ENCODE measurements at places on chromosomes 2 and 18. TPM values are rescaled to one million over a fixed set of nuclear protein-coding genes. Genes with fewer than 3 reads are reported as not detected.

- DNase-seq, result peak; percentile 21
Measured at GRCh38 chr2:57444752-57445430, 601.7 kb upstream of the VRK2 start.

- no peak for DNase-seq
Measured at GRCh38 chr2:219448099-219448775, 13.6 kb downstream of the SPEG start.

GRCh38 chr2:55907686-55908085 is 15.9 kb downstream of the EFEMP1 start:
- DNase-seq, result no peak

GRCh38 chr2:19360966-19361321 is 2.5 kb upstream of the OSR1 start:
- no peak for DNase-seq

DNA sequence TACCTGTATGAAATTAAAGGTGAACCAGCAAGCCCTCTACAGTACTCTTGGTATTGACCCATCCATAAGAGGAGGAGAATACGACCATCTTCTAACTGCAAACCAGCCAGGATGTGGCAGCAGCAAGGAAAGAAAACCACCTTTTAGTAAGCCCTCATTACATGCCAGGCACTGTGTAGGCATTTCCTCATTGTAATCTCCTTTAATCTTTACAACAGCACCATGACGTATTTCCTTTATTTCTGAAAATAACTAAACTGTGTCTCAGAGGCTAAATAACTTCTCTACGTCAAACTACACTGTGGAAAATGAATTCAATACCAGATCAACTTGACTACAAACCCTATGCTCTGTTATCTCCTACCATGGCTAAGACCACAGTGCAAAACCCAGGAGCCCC is 18.2 kb downstream of the WDR35 start:
- DNase-seq, result no peak

Gene DAPL1
- total RNA-seq, result not detected

Gene COPS7B
- 39.4 TPM for total RNA-seq

DNA sequence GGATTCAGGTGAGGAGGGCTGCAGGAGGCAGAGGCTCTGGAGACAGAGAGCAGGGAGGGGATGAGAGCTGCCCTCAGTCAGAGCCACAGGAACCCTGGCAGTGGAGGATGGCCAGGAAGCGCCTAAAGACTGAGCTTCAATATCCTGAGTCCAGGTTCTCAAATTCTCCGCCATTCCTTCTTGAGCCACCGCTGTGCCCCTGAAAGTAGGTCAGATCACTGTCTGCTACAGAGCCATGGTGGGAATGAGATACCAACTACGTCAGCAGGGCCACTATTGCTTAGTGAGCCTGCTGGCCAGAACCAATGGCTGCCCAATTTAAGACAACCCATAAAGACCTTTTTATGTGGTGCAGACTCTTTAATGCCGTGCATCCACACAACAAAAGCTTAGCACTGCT is 155.5 kb downstream of the CTIF start:
- DNase-seq, result no peak

GRCh38 chr2:222566229-222566628 is 89.7 kb downstream of the FARSB start:
- DNase-seq, result no peak
